Retinal pigment epithelial cell (primary cell): ENCODE measurements at places on chromosomes 6 and 20.

DNA sequence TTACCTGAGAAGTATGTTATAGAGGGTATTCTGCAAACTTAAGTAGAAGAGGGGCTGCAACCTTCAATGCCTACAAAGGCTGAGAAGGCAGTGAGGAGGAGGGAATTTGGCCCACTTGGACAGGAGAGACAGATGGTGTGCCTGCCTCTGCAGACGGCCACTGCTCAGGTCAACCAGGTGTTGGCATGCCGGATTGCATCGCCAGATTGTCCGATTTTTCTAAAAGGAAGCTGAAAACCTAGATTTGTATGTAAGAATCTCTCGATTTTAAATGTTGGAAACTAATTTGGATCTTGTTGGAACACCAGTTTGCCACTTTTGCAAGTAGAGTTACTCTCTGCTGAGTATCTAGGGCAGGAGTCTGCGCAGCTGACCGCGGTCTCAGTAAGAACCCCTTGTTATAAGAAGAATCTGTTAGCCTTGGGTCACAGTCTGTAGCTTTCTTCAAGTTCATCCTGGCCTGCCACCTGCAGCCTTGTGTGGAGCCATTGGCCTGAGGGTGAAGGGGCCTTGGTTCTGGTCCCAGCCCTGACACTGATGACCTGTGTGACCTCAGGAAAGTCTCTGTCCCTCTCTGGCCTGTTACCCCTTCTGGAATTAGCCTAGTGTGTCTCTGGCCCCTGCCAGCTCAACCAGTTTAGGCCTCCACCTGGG lies 54.4 kb downstream of the TGM2 start:
- no peak for DNase-seq

DNA sequence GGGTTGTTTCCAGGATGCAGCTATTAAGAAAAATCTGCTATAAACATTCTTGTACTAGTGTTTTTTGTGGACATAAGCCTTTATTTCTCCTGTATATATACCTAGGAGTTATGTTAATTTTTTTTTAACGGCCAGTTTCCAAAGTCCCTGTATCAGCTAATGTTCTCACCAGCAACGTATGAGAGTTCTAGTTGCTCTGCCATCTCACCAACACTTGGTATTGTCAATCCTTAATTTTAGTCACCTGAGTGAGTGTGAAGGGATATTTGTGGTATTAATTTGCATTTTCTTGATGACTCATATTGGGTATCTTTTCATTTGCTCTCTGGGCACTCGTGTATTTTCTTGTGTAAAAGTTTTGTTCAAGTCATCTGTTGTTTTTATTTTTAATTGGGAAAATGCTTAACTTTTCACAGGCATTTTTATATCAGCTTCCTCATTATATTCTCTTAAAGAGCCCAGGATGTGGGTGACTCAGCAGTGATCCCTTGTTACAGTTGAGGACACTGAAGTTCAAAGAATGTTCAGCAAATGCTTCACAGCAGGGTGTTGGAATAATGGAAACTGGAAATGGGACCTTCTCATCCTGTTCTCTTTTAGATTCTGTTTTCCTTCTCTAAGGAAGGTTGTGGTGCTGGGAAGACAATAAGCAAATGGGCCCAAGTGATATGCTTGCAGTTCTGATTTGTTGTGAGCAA lies 211.7 kb upstream of the PRND start:
- DNase-seq, result no peak

DNA sequence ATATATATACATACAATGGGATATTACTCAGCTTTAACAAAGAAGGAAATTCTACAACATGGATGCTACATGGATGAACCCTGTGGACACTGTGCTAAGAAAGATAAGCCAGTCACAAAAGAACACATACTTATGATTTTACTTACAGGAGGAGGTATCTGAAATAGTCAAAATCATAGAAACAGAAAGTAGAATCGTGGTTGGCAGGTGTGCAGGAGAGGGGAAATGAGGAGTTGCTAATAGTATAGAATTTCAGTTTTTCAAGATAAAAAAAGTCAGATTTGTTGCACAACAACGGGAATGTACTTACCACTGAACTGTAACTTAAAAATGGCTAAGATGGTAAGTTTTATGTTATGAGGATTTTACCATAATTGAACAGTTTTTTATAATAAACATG lies 706.3 kb downstream of the TFAP2A start:
- no peak for DNase-seq

- peak; percentile 95 for DNase-seq
Measured at GRCh38 chr6:156617376-156617775, 159.8 kb upstream of the ARID1B start.

- no peak for DNase-seq
Measured at GRCh38 chr6:155449450-155450239, 6.0 kb downstream of the NOX3 start.

DNA sequence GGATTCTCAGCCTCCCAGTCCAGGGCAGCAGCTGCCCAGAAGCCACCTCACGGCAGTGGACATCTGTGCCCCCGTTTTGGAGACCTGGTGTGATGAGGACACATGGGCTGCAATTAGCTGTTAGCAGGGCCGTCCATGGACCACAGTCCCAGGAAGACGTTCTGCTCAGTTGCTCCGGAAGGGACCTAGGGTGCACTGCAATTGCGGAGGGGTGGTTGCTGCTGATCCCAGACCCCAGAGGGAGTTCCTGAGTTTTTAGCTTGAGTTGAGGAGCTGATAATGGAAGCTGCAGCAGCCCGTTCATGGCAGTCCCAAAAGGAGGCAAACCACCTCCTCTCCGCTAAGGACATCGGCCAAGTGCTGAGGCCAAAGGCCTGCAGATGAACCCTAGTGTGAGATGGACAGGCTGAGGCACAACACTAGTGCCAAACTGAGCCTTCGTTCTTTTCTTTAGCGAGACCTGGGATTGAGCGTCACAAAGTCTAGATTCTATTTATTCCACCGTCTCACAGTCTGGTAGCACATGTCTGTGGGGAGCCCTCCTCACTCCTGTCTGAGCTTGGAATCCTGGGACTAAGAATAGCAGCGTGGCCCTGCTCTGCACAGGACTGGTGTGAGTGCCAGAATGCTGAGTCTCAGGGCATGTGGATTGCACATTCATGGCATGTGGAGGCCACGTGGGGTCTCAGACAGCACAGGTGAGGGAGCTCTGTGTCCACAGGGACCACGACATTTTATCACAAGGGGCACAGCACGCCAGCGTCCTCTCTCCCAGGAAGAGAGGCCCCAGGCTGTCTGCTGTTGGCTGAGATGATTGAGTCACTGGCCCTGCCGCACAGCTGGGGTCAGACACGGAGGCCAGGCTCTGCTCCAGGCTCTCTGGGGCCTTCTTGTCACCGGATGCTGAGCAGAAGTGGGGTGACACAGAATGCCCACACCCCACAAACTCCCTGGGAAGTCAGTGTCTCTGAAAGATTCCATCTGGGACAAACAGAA lies 113.4 kb downstream of the PSMB1 start:
- no peak for DNase-seq

DNA sequence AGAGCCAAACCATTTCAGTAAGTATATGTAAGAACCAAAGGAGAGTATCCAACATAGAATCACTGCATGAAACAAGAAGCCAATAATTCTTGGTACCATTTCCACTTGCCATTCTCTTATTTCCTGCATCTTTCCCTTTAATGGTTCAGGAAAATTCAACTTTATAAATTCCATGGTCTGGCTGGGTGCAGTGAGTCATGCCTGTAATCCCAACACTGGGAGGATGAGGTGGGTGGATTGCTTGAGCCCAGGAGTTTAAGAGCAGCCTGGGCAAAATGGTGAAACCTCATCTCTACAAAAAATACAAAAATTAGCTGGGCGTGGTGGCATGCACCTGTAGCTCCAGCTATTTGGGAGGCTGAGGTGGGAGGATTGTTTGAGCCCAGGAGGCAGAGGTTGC lies 21.2 kb downstream of the NHLRC1 start:
- DNase-seq, result peak; percentile 29

DNA sequence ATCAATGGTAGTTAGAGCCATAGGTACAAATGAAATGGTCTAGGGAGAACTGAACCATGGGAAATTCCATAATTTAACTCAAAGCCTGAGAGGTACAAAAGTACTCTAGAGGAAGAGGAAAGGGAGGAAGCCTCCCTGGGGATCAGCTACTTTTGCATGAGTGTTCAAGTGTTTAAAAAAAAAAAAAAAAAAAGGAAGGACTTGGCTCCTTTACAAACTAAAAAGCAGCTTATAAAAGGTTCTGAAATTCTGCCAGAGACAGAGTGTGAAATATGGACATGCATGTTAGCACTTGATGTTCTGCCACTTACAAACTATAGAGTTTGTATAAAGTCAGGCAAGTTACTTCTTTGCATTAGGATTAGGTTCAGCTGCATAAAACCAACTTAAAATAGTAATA lies 290.0 kb downstream of the TBC1D7 start:
- peak; percentile 46 for DNase-seq

DNA sequence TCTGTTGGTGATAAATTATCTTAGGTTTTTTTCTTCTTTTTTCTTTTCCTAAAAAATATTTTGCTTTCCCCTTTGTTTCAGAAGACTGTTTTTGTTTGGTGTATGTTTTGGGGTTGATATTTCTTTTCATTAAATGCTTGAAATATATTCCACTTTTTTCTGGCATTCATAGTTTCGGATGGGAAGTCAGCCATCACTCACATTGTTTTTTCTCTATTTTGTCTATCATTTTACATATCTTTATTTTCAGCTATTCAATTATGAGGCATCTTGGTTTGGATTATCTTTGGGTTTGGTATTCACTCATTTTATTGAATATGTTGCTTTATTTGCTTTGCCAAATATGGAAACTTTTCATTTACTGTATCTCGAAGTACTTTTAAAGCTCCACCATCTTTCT lies 600.5 kb upstream of the EYS start:
- no peak for DNase-seq

DNA sequence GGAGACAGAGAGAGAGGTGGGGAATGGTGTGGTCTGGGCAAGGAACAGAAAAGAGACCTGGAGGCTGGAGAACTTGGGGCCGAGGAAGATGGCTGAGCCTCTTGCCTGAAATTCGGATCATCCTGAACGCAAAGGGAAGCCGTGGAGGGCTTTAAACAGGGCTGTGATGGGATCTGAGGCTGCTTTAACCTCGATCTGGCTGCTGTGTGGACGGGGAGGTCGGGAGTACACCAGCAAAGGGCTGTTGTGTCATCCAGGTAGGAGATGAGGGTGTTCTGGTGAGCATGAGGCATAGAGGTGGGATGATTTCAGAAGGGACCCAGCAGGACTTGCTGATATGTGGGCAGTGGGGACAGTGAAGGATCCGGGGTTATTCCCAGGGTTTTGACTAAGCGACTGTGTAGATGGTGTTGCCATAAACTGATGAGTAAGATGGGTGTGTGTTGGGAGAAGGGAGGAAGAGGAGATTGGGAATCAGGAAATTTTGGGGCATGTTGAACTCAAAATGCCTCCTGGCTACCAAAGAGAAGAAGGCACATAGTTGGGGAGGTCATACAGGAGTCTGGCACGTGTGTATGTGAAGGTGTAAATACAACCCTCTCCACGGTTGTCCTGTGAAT lies 158.5 kb downstream of the NFATC2 start:
- DNase-seq, result no peak

DNA sequence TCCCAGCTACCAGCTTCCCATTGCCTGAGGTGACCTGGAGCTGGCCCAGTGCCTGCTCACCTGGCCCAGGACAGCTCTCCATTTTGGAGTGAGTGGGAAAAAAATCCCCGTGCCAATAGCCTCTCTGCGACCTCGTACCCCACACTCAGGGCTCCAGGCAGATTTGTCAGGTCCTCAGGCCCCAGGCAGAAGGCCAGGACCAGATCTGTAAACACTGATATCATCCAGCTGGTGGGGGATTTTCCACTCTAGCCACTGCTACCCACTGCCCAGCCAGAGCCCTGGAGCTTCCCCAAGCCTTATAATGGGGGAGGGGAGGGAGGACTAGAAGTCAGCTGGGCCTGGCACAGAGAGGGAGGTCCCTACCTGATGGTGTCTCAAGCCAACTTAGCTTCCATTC lies 1.3 kb upstream of the PGC start:
- no peak for DNase-seq

DNA sequence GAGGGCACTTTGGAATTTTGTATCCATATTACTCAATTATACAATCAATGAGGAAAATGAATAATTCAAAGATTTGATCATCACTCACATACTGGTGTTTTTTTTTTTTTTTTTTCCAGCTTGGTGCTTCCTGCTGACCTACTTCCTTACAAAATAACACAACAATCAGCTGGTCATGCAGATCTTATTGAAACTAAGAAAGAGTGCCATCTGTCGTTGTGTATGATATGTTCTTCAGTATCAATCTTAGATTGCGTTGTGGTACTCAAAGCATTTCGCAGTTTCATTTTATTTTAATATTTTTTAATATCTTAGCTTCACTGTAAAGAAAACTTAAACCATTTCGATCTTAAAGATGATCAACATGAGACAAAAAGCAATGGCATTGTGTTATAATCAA lies 155.6 kb downstream of the OGFRL1 start:
- DNase-seq, result no peak

DNA sequence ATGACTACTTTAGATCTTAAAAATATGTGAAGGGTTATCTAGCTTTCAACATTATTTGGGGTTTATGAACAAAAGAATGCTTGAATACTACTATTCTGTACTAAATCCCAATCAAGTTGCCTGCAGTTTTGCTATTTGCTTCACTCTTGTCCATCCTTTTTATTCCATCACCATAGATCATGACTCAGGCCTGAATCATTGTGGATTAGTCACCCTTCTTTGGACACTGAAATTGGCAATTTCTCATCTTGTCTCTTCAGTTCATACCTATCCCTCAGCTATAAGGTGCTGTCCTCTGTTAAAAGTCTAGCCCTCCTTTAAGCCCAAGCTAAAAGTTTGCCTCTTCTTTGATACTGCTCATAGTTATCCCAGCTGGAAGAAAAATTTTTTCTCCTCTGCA lies 199.1 kb downstream of the CENPW start:
- no peak for DNase-seq

GRCh38 chr6:38040254-38040653 lies 220.7 kb downstream of the ZFAND3 start:
- no peak for DNase-seq

GRCh38 chr6:33333666-33334065 lies 16.1 kb upstream of the ZBTB22 start:
- no peak for DNase-seq

DNA sequence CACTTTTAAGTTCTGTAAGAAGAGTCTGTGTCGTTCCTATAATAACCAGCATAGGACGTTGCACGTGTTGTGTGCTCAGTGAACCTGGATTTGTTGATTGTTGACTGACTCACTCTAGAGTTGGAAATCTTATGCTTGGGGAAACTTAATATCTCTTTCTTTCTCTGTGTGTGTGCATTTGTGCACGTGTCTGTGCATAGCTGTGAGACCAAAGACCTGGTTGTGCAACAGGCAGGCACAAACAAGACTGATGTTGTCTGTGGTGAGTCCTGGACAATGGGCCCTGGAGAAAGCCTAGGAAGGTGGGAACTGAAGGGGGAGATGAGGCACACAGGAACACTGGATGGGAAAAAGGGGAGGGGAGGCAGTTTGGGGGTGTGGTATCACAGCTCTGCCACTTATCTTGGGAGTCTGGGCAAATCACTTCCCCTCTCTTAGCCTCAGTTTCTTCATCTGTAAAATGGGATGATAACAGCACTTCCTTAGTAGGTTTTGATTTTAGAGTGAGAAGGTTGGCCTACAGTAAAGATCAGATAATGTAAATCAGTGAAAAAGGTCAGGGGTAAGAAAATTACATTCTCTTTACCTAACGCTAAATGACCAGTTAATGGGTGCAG lies 8.4 kb downstream of the CD40 start:
- no peak for DNase-seq
